ENCODE measurements at places on chromosomes 5 and 9. TPM values are rescaled to one million over a fixed set of nuclear protein-coding genes. Genes with fewer than 3 reads are reported as not detected.
A peak's percentile ranks its signal among the peaks of the same experiment; 100 is the strongest.

UNC13B gene
- polyA plus RNA-seq, result 15.4 TPM

SNX18 gene
- 68.1 TPM for polyA plus RNA-seq

PCDHA13 gene
- polyA plus RNA-seq, result not detected

PALM2AKAP2 gene
- polyA plus RNA-seq, result 5.0 TPM

TNFAIP8 gene
- polyA plus RNA-seq, result 56.4 TPM

ALDH1B1 gene
- 51.7 TPM for polyA plus RNA-seq

SLC6A18 gene
- polyA plus RNA-seq, result not detected

GDNF gene
- polyA plus RNA-seq, result 2.8 TPM

DNA sequence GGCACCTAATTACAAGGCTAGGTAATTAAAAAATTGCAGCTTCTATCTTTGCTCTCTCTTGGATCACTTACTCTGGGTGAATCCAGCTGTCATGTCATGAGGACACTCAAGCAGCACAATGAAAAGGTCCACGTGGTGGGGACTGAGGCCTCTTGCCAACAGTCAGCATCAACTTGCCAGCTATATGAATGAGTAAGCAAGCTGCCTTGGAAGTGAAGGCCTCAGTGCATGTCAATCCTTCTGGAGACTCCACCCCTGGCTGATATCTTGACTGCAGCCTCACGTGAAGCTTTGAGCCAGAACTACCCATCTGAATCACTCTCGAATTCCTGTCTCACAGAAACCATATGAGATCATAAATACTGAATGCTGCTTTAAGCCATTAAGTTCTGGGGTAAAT is 140.5 kb downstream of the SNX18 start:
- peak; percentile 59 for DNase-seq

DNA sequence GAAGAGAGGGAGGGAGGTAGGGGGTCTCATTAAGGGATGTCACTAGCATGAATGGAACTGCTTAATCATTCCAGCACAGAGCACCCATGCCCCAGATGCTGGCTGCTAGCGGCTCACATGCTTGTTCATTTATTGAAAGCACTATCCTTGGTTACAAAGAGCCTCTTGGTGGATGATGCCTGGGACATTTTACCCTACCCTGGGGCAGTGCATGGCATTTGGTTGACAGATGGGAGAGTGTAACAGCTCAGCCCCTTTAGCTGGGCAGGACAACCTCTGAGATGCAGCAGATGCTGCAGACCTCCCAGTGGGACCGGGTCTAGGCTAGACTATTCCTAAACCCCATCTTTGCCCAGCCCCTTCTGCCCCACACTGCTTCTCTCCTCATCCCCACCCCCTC is 46.9 kb upstream of the TCERG1 start:
- DNase-seq, result no peak

GRCh38 chr5:108581026-108581425 is 166.7 kb upstream of the FER start:
- no peak for DNase-seq

- no peak for DNase-seq
These were observed 54.6 kb downstream of the NLN start for GRCh38 chr5:65776441-65777141.

GRCh38 chr9:76687861-76688391 is 76.3 kb upstream of the PCA3 start:
- no peak for DNase-seq

DNA sequence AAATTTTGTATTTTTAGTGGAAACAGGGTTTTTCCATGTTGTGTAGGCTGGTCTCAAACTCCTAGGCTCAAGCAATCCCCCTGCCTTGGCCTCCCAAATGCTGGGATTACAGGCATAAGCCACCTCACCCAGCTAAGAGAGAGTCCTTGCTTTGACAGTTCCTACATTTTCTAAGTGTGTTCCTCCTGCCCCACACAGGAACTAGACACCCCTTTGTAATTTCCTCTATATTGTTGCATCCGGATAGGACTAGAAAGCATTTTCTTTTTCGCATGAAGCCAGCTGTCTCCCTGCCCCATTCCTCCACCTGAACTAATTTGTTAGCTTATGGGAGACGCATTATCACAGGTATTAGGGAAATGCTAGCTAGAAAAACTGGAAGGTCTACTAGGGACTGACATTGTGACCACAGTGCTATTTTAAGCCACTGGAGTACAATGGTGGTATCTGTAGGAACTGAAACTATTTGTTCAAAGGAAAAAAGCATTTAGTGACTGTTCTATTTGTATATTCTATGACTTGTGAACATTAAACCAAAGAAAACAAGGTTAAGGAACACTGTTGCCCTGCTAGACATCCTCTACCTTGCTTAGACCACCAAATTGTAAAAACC is 214.1 kb downstream of the SMARCA2 start:
- no peak for DNase-seq

GRCh38 chr5:14213813-14214585 is 70.9 kb downstream of the TRIO start:
- no peak for DNase-seq

DNA sequence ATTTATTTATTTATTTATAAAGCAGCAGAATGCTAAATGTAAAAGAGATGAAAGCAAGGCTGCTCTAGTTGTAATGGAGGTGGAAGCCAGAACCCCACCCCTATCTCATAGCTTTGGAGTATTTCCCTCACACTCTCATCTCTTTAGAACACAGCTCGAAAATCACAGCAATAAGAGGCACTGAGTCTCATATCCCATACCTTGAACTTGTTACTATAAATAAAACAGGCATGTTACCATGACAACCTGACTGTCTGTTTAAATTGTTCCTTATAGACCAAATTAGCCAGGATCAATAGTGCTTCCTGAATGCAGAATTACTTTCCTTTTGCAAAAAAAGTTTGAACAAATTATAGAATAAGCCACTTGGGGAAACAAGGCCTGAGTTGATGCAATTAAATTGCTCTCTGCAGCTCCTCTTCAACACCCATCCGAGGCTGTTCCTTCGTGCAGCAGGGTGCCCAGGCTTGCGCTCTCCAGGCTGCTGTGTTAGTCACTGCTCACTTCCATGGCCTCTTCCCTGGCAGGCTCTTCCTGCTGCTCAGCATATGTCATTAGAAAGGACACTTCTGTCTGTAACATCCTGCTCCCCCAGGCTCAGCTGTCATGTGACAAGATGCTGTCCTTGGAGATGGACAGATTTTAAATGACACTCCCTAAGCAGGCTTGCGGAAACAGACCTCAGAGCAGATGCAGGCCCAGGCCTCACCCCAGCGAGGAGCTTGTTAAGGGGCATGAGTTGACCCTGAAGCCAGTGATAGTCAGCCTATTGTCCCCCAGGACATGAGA is 120.2 kb downstream of the CARTPT start:
- DNase-seq, result no peak

DNA sequence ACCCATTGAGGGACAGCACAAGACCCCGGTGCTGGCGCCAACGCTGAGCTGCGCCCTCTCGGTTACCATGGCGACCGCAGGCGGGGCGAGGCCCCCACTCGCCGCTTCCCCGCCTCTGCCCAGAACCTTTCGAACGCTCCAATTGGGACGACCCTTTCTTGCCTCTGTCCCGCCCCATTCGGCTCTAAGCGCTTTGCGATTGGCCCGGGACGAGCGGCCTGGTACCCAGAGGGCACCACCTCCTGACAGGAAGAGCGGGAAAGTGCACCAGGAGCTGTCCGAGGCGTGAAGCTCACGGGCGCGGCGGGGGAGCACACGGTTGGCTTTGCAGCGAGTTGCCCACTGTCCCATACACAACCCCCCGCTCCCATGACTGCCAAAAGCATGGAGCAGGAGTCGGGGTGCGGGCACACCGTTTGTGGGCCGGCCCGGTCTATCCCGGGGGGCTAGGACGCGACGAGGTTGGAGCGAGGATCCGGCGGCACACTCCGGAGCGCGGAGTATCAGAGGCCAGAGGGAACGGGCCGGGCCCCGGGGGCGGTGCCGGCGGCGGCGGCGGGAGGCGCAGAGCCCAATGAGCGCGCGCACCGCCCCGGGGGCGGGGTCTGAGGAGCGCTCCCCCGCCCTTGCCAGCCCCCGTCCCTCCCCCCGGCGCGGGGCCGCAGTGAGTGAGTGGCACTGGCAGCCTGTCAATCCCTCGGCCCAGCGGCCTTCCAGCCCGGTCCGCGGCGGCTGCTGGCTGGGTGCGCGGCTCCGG is 978 bp upstream of the PBX3 start:
- DNase-seq, result peak; percentile 68

- DNase-seq, result no peak
These were observed 459.4 kb upstream of the NMUR2 start for GRCh38 chr5:152864447-152864846.

DNA sequence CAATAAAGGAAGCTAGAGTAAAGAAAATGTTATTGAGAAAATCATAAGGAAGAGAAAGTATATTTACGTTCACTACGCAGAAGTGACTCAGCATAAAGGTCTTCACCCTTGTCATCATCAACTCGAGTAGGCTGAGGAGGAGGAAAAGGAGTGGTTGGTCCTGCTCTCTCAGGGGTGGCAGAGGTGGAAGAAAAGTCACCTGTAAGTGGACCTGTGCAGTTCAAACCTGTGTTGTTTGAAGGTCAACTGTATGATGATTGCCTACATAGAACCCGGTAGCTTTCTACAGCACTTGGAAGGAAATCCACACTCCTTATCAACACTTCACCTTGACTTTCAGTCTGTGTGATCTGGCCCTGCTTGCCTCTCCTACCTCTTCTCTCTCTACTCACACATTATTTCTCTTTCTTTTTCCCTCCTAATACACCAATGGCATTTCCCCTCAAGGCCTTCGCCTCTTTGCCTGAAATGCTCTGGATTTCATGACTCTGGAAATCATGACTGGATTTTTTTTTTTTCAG is 109.3 kb upstream of the CPEB4 start:
- DNase-seq, result peak; percentile 4

GRCh38 chr5:5658226-5658625 is 235.7 kb downstream of the ICE1 start:
- DNase-seq, result no peak

DNA sequence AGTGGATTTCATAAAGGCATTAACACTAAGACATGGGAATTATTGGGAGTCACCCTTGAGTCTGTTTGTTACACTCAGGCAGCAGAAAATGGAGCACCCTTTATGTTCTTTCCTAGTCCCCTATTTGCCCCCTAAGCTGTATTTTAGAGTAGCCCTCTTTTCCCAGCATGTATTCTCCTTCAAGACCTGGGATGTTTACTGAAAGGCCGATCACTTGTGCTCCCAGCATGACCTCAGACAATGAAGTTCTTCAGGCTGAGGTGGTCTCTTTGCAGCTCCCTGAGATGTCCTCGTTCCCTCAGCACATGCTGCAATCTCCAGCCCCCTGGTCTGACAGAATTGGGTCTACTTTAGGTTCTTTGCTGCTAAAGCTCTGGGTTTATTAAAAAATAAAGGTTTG is 169.7 kb downstream of the YTHDC2 start:
- no peak for DNase-seq

DNA sequence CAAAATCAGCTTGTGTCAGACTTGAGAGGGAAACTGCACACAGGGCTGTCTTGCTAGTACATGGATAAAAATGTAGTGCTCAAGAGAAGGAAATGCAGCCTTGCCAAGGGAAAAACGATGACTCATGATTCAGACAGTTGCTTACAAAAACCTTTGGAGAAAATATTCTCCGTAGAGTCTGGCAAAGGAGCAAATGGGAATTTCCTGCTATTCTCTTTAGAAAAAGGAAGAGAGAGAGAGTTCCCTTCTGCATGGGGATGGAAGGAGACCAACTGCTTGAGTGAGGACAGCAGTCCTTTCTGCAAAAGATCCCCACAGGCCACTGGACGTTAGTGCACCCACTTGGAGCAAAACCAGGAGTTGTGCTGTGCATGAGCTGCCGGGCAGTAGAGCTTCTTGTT is 7.6 kb downstream of the IFNB1 start:
- DNase-seq, result peak; percentile 95

DNA sequence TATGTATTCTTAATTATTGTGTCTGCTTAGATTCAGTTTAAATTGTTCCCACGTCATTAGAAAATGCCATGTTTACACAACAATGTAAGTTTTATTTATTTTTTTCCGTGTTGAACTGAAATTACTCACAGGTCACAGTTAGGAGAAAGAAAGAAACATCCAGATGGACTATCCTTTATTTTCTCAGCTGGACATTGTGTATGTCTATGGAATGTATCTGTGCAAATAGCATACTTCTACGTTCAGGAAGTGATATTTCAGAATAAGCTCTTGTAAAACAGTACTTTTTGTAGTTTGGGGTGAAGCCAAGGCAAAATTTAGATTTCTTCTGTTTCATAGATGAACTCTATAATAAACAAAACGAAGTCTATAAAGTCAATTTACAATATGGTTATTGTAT is 249.0 kb upstream of the ZNF608 start:
- DNase-seq, result peak; percentile 62

DNA sequence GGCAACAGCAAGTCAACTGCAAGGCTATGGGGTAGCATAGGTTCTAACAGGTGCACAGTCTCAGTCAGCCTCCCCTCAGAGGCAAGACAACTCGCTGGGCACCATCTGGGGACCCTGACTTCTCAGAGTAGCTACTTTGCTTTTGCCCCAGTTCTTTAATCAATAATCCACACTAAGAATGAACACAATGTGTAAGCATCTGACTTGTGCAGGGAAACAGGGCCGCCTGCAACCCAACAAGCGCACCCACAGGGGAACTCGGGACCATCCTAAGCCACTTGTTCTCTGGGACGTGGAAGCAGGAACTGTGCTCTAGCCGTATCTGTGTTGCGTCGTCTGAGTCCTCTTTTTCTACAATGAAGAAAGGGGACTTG is 1.9 kb downstream of the MOB3B start:
- no peak for DNase-seq

DNA sequence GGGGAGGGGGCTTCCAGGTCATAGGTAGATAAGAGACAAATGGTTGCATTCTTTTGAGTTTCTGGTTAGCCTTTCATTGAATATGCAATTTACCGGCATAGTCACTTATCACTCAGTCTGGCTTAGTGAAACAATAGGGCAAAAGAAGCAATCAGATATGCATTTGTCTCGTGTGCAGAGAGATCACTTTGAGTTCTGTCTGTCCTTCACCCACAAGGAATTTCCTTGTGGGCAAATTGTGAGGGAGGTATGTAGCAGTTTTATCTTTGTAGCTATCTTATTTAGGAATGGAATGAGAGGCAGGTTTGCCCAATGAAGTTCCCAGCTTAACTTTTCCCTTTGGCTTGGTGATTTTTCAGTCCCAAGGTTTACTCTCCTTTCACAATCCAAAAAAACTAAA is 116.1 kb downstream of the TUSC1 start:
- DNase-seq, result no peak

DNA sequence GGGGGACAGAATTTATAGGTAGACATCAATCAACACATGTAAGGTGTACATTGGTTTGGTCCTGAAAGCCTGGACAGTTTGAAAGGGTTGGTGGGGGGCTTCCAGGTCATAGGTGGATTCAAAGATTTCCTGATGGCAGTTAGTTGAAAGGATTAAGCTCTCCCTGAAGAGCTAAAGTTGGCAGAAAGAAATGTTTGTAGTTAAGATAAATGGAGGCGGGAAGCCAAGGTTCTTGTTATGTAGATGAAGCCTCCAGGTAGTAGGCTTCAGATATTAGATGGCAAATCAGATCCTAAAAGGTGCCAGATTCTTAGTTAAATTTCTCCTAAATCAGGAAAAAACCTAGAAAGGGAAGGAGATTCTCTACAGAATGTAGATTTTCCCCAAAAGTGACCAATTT is 9.0 kb upstream of the LRRTM2 start:
- DNase-seq, result no peak
